ENCODE measurements at places on chromosomes 7 and 10.

DNA sequence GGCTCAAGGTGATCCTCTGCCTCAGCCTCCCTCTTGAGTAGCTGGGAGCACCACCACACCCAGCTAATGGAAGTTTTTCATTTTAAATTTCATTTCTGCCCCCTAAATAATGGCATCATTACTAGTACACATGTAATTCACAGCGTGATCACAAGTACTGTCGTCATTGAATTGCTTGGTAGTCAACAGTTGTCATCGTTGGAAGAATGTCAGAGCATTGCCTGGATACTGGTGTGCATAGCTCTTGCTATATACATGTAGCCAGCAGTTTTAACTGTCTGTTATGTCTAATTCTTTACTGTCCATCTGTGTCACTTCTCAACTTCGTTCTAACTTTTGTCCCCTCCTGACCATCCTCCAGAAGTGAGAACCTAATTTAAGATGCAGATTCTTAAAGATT is 62.1 kb downstream of the CRPPA start:
- no peak for DNase-seq

- no peak for DNase-seq
These were observed 2.0 kb upstream of the SFTPA1 start for GRCh38 chr10:79608505-79609375.

- no peak for DNase-seq
These were observed 172.7 kb downstream of the GNAI1 start for GRCh38 chr7:80307227-80307856.

DNA sequence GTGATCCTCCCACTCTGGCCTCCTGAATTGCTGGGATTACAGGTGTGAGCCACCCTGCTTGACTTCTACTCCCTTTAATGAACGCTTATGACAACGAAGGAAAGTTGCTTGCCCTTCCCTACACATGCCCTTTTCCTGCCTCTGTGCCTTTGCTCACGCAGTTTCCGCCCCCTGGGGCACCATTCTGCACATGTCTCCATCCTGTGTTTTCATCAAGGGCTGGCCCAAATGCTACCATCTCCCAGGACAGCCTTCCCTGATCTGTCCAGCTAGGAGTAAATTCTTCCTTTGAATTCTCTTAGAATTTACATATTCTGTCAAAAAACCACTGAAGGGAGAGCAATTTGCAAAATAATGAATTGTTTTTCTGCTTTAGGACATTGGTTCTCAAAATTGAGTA is 50.0 kb upstream of the KMT2C start:
- no peak for DNase-seq

DNA sequence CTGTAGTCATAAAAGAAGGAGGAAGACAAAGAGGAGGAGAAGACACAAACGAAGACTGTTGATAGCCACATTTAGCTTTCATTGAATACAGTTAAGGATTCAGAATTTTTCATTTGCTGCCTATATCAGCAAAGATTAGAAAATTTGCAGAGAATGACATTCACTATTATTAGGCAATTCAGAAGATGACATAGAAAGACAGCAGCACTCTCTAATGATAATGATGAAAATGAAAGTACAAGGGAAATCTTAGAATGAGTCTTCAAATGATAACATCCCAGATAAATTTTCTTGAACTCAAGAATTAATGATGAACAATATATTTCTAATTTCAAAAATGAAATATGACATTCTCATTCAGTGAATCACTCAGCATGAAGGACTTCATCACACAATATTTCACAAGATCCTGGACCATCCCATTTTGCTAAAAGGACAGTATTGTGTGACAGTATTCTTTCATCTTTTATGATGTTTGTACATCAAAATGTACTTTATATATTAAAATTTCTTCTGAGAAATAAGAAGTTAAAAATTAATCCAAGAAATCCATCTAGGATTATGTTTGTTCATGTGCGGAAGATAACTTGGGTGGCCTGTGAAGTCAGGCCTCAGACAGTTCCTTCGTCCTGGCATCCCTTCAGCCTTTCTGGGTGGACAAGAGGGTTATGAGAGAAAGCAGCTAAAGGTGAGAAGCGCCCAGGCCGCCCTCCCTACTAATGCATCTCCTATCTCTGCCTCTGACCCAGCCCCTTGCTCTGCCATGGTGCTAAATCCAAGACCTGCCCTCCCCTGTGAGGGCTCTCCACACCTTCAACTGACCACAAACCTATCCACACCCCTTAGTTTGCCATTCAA is 47.4 kb upstream of the CAMK2B start:
- no peak for DNase-seq

DNA sequence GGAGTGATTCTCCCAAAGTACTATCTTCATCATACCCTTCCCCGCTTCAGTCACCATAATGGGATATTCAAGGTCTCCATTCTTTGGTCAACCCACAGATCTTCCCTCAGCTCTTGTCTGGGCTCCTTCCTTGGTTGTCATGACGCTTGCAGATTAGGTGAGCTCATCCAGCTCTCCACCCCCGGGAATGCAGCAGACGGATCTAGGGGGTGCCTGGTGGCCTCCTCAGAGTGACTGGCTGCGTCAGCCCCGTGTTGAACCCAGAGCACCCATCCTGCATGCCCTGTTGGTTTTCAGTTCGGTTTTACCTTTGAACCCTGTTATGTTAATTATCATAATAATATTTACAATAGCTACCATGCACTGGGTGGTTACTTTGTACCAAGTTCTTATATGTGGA is 6.4 kb downstream of the NEURL1 start:
- DNase-seq: no peak

GRCh38 chr7:9937944-9938631 is 1035.6 kb upstream of the PHF14 start:
- DNase-seq: no peak

GRCh38 chr7:5590596-5591277 is 167.1 kb upstream of the TNRC18 start:
- no peak for DNase-seq

- no peak for DNase-seq
These were observed 587.4 kb downstream of the SUGCT start for GRCh38 chr7:40722242-40722641.

DNA sequence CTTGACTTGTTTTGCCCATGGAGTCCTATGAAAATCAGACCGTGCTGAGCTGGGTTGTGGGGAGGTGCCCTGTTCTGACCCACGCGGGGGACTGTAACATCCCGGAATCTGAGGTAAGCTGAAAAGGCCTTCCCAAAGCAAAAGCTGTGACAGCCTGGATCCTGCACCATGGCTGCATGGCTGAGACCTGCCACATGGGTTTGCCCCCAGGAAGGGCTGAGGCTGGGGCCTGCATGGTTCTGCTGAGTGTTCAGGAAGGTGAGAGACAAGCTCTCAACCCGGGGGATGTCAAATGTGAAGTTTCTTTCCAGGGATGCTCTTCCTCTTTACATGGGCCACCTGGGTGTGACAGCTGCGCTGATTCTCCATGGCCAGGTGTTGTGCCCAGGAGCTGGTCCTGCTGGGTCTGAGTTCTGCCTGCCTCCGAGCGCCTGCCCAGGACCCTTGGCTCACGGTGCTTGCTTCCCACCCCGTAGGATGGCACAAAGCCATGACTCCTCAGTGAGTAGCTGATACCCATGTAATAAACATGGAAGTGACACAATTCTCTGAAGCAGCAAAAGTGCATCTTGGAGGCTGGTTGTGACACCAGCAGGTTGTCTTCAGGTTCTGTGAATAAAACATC is 58.3 kb downstream of the VIPR2 start:
- DNase-seq: no peak

DNA sequence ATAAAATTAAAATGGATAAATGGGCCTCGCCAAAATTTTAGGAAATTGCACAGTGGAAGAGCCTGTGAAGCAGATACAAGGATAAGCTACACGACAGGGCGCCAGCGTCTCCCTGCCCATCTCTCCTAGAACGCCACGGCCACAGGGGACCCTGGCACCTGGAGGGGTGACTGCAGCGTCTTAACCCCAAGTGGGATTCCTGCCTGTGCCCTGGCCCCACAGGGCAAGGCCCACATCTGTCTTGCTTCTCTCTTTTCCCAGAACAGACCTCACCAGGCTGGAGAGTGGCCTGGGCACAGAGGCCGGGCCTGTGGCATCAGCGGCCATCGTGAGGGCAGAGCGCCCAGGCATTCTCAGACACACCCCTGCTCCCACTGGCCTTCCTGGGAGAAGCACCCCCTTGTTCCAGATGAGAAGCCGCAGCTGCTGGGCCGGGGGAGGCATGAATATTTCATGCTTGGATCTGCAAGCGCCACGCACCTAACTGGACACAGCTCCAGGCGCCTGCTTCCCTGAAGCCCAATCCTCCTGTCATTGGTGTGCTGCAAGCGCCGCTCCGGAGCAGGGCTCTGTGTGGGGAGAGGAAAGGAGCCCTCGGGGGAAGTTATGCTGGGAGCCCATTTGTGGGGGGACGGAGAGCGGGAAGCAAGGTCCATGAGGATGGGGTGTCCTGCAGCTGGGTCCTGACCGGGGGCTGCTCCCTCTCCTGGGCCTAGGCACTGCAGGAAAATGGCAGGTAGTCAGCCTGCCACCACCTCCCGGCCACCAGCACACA is 153.5 kb downstream of the ELFN1 start:
- no peak for DNase-seq
